ENCODE measurements at places on chromosomes 6 and 20.

GRCh38 chr20:19779634-19780033 lies 21.6 kb downstream of the RIN2 start:
- no peak for DNase-seq

DNA sequence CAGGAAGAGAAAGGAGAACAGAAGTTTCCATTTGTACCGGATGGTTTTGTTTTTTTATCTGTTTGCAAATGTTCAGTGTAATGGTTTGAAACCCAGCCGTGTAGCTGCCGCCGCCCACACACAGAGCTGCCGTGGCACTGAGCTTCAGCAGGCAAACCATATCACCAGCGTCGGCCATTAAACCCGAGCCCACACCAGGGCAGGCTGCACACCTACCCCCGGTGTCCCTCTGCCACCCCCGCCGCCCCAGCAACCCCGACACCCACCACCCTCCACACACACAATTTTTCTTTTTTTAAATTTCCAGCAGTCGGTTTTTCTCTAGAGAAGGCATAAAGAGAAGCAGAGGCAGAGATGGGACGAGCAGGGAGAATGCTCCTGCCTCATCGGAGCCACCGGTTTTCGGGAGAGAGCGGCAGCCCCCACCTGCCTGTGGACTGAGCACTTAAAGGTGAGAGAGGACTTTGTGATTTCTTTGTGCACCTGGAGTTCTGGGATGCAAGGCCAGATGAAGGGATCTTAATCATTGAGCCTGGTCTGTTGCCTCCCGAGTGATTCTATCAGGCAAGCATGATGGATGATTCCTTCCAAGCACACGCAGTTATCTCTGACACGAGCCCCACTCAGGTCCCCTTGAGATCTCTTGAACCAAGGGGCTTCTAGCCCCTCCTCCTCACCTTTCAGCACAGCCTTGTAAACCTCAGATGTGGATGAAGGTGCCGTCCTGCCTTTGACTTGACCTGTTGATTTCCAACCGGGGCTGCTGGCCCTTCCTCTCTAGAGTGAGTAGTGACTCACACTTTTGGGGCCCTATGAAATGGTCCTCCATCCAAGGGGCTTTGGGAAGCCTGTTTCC lies 17.5 kb upstream of the ZNF831 start:
- no peak for DNase-seq

GRCh38 chr6:119979862-119980261 lies 630.3 kb upstream of the MAN1A1 start:
- no peak for DNase-seq

DNA sequence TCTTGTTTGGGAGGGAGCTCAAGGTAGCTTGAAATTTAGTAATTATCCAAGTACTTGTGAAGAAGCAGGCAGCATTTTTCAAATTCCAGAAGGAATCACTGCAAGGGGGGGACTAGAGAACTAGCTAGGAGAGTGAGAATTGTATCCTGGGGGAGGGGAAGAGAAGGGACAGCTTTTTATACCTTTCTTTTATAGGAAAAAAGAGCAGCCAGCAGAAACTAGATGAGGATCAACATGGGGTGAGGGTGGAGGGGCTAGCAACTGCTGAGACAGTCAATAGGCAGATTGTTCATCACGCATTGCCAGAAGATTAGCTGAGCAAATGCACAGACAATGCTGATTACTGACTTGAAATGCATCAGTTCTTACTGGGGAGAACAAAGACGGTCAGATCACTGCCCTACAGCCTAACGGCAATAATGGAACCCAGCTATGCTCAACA lies 514.3 kb upstream of the CITED2 start:
- DNase-seq: peak; percentile 54

GRCh38 chr6:90251295-90251992 lies 45.2 kb downstream of the BACH2 start:
- DNase-seq: no peak

GRCh38 chr20:20731945-20732296 lies 19.5 kb upstream of the RALGAPA2 start:
- no peak for DNase-seq

DNA sequence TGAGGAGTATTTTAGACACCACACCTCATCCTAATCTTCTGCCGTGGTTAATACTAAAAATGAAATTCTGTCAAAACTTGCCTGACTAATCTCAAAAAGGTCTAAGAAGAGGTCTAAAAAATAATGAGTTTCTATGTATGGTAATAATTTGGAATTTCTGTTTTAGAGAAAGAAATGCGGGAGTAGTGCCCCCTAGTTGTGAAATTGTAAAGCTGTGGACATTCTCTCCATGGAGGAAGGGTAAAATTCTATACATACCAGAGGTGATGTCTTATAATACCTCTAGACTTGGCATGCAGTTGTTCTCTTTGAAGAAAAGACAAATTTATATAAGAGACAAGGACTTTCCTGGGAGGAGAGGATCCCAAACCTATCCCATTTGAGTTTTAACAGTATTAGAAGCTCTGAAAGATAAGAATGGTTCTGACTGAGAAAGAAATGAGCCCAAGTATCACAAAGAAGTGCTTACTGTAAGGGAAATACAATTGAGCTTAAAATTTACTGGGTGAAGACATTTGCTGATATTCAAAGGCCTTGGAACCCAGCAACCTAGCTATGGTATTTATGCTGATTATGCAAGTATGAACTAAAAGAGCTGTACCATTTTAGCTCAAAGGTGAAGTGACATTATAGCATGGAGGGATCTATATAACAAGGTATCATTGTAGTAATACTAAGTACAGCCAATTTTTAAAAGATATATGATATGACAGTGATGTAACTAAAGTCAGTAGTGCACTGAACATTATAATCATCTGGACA lies 5.1 kb upstream of the EPHA7 start:
- no peak for DNase-seq

DNA sequence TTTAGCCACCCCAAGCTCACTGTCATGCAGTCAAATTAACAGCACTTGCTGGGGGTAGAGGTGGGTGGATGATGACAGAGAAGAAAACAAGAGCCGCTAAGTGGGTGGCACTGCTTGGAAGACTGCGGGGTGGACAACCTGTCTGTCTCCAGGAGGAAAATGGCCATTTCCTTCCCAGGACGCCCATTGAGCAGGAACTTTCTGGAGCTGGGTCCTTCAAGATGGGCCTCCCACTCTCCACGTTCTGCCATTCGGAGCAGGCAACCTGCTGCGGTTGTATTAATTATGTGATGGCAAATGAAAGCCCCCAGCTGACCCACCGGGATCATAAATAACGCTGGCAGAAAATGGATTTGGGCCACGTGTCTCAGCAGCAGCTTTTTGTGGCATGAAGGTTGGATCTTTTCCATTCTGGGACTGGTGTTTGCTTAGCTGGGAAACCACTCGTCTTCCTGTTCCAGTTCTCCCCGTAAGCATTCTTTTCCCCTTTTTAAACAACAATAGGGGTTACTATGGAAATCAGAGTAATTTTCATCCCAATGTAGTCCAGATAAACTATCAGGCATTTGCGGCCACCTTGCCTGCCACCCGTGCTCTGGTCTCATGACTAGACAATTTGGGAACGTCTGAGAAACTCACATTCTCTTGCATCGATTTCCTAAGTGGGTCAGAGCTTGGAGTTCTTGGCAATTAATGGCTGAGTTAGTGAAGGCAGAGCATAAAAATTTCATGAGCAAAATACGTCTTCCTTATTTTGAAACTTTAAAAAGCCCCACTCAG lies 215.5 kb downstream of the ANKRD60 start:
- no peak for DNase-seq

DNA sequence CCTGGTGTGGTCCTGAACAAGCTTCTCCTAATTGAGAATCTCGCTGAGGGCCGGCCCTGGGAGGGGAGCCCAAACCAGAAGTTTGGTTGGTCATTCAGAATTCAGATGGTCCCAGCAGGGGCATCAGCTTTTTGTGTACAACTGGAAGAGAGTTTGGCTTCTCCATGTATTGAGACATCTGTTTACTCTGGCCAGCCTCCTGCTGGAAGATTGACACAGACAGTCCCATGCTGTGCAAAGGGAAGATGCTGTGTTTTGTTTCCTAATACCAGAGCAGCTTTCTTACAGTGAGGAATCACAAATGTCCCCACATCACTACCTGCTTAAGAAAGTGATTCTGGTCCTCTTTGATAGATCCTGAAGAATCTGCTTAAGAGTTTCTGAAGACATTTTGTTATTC lies 97.8 kb downstream of the PLEKHG1 start:
- peak; percentile 42 for DNase-seq

- DNase-seq: no peak
Measured at GRCh38 chr20:47991875-47992488, 206.7 kb upstream of the SULF2 start.

- DNase-seq: peak; percentile 74
Measured at GRCh38 chr6:69719602-69720193, 77.1 kb downstream of the LMBRD1 start.

- no peak for DNase-seq
Measured at GRCh38 chr6:165819394-165819793, 156.4 kb upstream of the PDE10A start.

- DNase-seq: no peak
Measured at GRCh38 chr6:34608321-34609091, 52.4 kb upstream of the SPDEF start.

DNA sequence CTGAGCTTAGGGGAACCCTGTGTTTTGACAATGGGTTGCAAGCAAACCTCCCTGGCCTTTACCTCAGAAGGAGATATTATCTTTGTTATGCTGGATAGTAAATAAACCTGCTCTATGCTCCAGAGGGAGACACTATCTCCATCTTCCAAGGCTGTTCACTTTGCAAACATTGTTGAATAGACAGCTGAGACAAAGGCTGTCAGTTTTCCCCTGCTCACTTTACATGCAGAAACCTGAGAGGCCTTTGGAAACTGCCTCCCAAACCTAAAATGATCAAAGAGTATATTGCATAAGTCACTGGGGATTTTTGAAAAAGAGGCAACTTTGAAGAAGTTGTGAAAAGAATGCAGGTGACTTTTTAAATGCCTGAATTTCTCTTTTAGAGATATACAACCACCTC lies 61.6 kb downstream of the MRAP2 start:
- no peak for DNase-seq

DNA sequence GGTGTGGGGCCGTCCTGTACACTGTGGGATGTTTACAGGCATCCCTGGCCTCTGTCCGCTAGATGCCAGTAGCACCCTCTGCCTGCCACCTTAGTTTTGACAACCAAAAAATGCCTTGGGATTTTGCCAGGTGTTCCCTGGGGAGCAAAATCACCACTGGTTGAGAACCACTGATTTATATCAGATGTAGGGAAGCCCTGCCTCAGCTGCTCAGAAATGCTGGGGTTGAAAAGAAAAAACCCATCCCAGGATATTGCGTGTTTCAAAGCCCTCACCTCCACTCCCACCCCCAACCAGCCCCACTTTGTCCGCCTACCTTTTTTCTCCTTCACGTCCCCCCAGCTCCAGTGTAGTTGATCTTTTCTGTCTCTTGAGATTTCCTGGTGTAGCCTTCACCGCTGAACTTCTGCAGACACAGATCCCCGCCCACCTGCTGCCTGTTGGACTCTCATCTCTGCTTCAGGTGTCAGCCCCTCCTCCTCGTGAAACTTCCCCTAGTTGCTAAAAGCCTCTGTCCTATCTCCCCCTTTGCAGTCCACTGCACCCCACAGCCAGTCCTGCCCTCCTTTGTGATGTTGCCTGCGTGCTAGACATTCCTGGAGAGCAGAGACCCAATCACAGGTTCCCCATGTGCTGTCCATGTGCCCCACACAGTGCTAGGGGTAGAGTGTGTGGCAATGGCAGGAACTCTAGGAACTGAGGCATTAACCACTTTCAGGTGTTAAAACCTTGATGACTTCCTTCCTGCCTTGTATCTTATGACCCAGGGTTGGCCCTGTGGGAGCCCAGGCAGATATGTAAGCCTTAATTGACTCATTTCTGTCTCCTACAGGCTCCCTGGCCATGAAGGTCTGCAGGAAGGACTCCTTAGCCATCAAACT lies 98.9 kb downstream of the TBC1D7 start:
- no peak for DNase-seq

DNA sequence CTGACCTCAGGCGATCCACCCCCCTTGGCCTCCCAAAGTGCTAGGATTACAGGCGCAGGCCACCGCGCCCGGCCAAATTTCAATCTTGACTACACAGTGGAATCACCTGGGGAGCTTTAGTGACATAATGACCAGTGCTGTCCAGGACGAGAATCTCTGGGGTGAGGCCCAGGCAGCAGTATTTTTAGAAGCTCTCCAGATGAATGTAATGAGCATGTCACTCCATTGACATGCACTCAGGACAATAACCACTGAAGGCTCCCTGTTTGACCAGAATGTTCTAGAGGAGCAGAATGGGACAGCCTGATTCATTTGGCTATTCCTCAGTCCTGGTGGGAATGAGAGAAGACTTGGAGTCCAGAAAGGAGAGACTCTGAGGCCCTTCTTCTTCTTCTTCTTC lies 39.2 kb downstream of the SRSF3 start:
- DNase-seq: no peak

- no peak for DNase-seq
Measured at GRCh38 chr20:10200330-10200729, 18.3 kb upstream of the SNAP25 start.

GRCh38 chr6:18795726-18796125 lies 408.6 kb downstream of the RNF144B start:
- no peak for DNase-seq

- no peak for DNase-seq
Measured at GRCh38 chr20:48231253-48231930, 446.1 kb upstream of the SULF2 start.

GRCh38 chr6:125486881-125487280 lies 185.1 kb upstream of the HDDC2 start:
- DNase-seq: no peak

DNA sequence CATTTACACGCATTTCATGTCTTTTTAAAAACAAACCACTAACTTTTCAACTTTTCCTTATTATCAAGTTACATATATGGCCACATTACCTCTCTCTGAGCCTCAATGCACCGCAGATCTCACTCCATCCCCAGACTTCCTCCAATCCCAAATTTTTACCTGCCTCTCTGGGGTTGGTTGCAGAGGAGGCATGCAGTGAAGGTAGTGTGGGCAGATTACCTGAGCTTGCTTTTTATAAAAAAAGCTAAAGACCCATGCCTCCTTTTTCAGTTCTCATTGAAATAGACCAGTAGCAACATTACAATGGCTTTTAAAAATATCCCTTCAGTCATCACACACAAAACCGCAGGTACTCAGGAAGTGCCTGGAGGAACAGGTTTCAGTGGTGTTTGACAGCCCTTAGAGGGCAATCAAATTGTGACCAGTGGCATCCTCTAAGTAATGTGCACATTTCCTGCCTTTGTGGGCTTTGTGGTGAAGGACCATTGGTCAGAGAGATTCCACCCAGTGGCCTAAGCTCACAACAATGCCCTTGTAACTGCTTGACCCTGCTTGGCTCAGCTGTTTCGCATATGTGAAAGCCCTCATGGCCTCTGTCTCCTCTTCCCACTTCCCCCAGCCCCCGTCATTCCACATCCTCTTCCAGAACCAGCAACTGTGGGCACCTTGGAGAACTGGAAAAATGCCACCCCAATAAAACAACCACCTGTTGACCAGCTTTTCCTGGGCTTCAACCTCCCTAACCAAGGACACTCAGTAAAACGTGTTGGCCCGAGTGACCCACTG lies 30.2 kb upstream of the IL17A start:
- DNase-seq: no peak

GRCh38 chr6:67133973-67134372 lies 1426.9 kb upstream of the EYS start:
- no peak for DNase-seq

- no peak for DNase-seq
Measured at GRCh38 chr6:7129360-7129759, 21.6 kb downstream of the RREB1 start.

- no peak for DNase-seq
Measured at GRCh38 chr20:58389324-58389967, 417 bp downstream of the VAPB start.

GRCh38 chr6:117502580-117502979 lies 20.1 kb downstream of the DCBLD1 start:
- no peak for DNase-seq
